ENCODE measurements at places on chromosomes 2 and 18. TPM values are rescaled to one million over a fixed set of nuclear protein-coding genes. Genes with fewer than 3 reads are reported as not detected.

DNA sequence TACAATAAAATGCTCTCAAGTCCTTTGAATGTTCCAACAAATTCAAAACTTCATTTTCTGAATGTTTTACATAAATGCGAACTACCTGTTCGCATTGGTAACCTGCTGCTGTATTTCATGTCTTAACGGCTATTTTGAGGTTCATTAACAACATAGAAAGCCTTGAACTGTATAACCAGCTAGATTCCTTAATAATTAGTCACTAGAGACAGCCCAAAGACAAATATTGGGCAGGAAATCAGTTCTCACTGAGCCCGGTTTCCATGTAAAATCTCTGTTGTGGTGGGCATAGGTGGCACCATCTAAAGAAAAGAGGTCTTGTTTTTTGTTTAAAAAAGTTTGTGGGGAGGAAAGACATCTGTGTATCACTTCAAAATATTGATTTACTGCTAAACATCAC is 29.2 kb downstream of the PDIA6 start:
- H3K36me3 ChIP-seq = peaks cover 54% of the 10 kb centered on the region
- H3K27me3 ChIP-seq = no peaks in the 10 kb centered on the region
- no peaks in the 10 kb centered on the region for H3K4me1 ChIP-seq
- no peak overlapping the region for H3K4me3 ChIP-seq
- no peak overlapping the region for H3K27ac ChIP-seq

The RNF125 gene
- 36.0 TPM for total RNA-seq

- no peaks in the 10 kb centered on the region for H3K4me1 ChIP-seq
- no peak for DNase-seq
- no peak overlapping the region for H3K4me3 ChIP-seq
- H3K36me3 ChIP-seq = no peaks in the 10 kb centered on the region
Observed at GRCh38 chr18:29226213-29226612, 1049.3 kb upstream of the CDH2 start.

The PLEK gene
- total RNA-seq = 0.40 TPM

- peaks cover 14% of the 10 kb centered on the region for H3K4me1 ChIP-seq
- H3K27me3 ChIP-seq = peaks cover 4% of the 10 kb centered on the region
- H3K4me3 ChIP-seq = no peak overlapping the region
- DNase-seq = no peak
Observed at GRCh38 chr2:33342705-33343104, 133.7 kb upstream of the RASGRP3 start.

DNA sequence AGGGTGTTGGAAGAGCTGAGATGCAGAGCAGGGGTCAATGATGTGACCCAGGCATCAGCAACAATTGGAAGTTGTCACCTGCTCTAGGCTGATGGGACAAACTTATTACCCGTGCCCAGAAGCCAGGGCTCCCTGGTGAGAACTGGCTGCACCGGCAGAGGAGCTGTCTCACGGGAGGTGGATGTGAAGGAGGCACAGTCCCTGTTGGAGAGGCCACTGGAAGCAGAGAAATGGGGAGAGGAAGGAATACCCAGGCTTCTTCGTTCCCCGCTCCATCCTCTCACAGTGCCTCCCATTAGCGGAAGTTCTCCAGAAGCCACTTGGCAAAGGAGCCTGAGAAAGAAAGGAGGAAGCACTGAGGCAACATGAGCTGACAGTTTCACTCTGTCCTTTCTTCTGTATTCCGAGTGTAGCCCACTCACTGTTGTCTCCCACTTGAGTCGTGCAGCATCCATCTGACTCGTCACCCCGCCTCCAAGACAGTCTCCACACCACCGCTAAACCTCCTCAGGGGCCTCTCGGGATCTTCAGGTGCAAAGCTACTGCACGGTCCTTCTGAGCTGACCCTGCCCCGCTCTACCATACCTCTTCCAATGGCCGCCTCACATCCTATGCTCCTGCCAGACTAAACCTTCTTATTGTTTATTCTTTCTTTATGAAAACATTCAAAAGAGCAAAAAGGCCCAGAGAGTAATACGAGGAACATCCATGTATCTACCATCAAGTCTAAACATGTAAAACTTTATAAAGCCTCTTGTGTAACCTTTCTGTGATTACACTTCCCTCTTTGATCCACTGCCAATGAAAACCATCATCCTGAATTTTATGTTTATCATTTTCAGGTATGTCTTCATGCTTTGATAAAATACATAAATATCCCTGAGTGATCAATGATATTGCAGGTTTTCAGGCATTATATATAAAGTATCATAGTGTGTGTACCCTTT is 19.1 kb upstream of the AFTPH start:
- H3K36me3 ChIP-seq = no peaks in the 10 kb centered on the region
- DNase-seq = no peak
- peaks cover 3% of the 10 kb centered on the region for H3K27me3 ChIP-seq
- H3K4me1 ChIP-seq = peaks cover 7% of the 10 kb centered on the region

All from activated CD4-positive, alpha-beta T cell treated with anti-CD3 and anti-CD28 coated beads, Interleukin-2, amount 10 ng/mL, durations not matched to agents 7 days and 5 days (primary cell).